Endothelial cell (in vitro differentiated cells): ENCODE measurements at places on chromosomes 4 and X. TPM values are rescaled to one million over a fixed set of nuclear protein-coding genes. Genes with fewer than 3 reads are reported as not detected.

DNAAF6 gene
- total RNA-seq: 1.2 TPM

NXF2B gene
- 1.5 TPM for total RNA-seq

CCDC149 gene
- total RNA-seq: 4.0 TPM

LDOC1 gene
- total RNA-seq: 38.1 TPM

ANKRD37 gene
- total RNA-seq: 2.6 TPM

HSD17B13 gene
- total RNA-seq: not detected

SLC9A6 gene
- total RNA-seq: 12.2 TPM

MAGEA2 gene
- total RNA-seq: 3.5 TPM

ADGRG2 gene
- total RNA-seq: not detected

IL15 gene
- total RNA-seq: 8.8 TPM

NDNF gene
- total RNA-seq: 33.3 TPM

SH3RF1 gene
- 23.5 TPM for total RNA-seq

GJB1 gene
- total RNA-seq: not detected

ITGB1BP2 gene
- total RNA-seq: 2.8 TPM

TEX13B gene
- total RNA-seq: not detected

POLR2B gene
- total RNA-seq: 95.5 TPM

GRCh38 chr4:103915224-103915869 lies 195.6 kb upstream of the TACR3 start:
- DNase-seq: no peak
- H3K27me3 ChIP-seq: no peaks in the 10 kb centered on the region
- H3K36me3 ChIP-seq: no peaks in the 10 kb centered on the region
- no peak overlapping the region for H3K27ac ChIP-seq

DNA sequence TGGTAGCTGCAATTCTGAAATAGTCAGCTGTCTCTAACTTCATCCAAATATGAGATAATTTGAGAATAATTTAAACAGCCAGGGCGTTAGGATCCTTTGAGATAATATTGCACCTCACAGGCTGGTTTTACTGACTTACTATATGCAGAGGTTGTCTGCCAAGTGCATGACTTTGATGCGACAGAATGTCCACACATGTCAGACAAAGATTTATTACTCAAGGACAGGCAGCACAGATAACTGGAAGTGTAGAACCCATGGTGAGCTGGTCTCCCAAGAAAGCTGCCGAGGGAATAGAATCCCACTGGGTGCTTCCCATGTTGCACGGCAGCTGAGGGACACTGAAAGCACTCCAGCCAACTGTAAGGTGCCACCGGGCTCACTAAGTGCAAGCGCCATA lies 166.2 kb upstream of the GALNTL6 start:
- peaks cover 1% of the 10 kb centered on the region for H3K27me3 ChIP-seq
- H3K4me1 ChIP-seq: no peaks in the 10 kb centered on the region
- H3K27ac ChIP-seq: no peak overlapping the region

GRCh38 chr4:77358315-77358928 lies 201.4 kb downstream of the CCNG2 start:
- H3K27ac ChIP-seq: no peak overlapping the region
- H3K36me3 ChIP-seq: no peaks in the 10 kb centered on the region
- no peaks in the 10 kb centered on the region for H3K27me3 ChIP-seq
- H3K4me3 ChIP-seq: no peak overlapping the region
- peak; percentile 36 for DNase-seq

DNA sequence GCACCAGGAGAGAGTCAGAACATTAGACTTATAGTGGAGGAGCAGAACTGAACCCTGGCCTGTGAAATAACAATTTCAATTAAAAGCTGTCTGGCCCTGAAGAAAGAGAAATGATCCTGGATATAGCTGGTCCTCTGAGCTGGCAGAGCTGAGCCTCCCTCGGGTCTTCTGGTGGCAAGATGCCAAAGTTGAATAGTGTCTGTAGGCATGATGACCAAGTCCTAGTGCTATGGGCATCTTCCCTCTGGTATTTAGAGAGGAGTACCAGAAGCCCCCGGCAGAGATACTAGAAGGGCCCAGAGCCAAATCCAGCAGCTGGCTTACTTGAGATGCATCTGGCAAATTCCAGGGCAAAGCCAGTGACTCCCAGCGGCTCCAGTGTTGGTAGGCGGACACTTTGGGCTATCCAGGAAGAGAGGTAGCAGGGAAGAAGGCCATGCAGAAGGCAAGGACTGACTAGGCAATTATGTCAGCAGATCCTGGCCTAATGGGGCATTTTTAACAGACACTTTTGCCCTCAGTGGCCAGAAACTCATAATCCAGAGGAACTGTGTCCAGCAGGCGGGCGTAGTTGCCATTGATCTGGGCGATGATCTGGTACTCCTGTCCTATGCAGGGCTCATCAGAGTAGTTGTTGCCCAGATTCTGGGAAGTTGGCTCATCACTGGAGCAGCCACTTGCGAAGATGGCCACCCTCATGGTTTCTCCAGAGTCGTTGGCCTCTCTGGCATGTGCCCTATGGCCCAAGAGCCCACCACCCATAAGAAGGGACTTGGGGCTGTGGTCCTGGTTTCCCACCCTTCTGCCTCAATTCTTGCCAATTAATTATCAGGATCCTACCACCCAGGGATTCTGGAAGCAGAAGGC lies 17.9 kb downstream of the VSIG4 start:
- peaks cover 3% of the 10 kb centered on the region for H3K36me3 ChIP-seq
- peaks cover 4% of the 10 kb centered on the region for H3K27me3 ChIP-seq
- H3K27ac ChIP-seq: no peak overlapping the region
- no peak for DNase-seq
- H3K4me3 ChIP-seq: no peak overlapping the region

DNA sequence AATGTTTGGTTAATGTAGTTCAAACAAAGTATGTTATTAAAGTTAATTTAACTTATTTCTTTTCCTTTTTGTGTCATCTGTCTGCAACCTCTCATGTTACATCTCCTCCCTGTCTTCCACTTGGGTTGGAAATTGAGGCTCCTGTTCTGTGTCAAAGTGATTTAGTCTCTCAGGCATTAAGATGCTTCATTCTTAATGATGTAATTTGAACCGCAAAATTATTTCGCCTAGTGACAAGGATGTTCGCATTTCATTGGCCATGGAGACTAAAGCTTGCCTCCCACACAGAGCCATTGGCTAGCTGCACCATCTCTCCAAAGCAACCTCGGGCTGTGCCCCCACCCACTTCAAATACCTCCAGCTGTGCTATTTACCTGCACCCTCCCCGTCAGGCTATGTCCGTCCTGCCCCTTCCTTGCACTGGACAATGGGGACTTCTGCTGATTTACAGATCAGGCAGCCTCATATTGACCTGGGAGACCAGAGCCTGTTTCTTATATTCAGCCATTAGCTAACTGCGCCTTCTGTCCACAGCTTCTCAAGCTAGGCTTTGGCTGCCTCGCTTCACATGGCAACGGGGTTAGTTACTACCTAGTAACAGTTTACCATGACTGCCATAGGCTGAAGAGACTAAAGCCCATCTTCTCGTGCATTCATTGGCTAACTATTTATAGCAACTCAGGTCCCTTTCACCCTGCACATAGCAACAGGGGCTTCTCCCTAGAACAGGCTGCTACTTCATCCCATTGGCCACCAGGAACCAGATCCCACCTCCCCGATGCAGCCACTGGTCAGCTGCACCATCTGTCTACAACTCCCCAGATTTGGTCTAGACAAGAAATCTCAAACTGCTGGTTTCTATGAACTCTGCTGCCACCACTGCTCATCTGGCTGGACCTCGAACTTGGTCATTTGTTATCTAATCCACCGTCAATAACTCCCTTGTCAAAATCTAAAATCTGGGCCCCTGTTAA lies 8.6 kb upstream of the ZNF157 start:
- H3K27ac ChIP-seq: peak overlapping the region; percentile 96
- H3K4me1 ChIP-seq: peaks cover 10% of the 10 kb centered on the region
- H3K27me3 ChIP-seq: peaks cover 3% of the 10 kb centered on the region
- H3K4me3 ChIP-seq: peak overlapping the region; percentile 84
- H3K36me3 ChIP-seq: no peaks in the 10 kb centered on the region

DNA sequence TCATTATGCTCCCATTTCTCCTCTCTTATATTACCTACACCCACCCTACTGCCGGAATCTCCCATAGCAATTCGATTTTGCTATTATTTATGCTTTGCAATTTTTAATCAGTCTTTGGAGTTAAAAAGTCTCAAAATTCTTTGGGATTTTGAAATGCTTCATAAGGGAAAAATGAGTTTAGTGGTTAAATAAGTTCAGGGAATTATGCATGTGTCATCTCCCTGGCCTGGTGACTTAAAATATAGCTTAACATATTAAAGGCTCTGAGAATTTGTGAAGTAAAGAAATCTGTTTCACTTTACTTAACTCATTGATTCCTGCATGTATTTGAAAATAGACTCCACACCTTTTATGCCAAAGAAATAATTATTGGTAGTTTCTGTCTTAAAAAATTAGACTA lies 185.1 kb upstream of the DIPK2B start:
- peaks cover 1% of the 10 kb centered on the region for H3K27me3 ChIP-seq
- H3K4me3 ChIP-seq: no peak overlapping the region
- no peaks in the 10 kb centered on the region for H3K4me1 ChIP-seq
- no peak for DNase-seq
- no peak overlapping the region for H3K27ac ChIP-seq

GRCh38 chrX:81168391-81168790 lies 33.3 kb downstream of the HMGN5 start:
- H3K36me3 ChIP-seq: no peaks in the 10 kb centered on the region
- H3K27ac ChIP-seq: no peak overlapping the region
- H3K4me1 ChIP-seq: no peaks in the 10 kb centered on the region
- no peak overlapping the region for H3K4me3 ChIP-seq
- DNase-seq: no peak

DNA sequence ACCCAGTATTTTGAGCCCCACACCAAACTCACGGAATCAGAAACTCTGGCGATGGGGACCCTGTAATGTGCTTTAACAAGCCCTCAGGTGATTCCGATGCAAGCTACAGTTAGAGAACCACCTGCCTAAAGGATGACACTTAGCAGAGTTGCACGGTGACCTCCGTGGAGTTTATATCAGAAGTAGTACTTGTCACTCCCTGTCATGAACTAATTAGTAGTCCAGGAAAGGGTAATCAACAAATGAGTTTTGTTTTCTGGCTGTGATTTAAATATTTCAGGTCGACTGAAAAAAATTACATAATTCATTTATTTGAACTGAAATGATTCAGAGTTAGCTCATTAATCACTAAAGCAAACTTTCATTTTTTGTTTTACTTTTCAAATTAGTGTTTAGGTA lies 56.4 kb downstream of the TMA16 start:
- DNase-seq: no peak
- H3K4me1 ChIP-seq: no peaks in the 10 kb centered on the region
- H3K27me3 ChIP-seq: peaks cover 2% of the 10 kb centered on the region
- no peak overlapping the region for H3K27ac ChIP-seq
- H3K4me3 ChIP-seq: no peak overlapping the region
- no peaks in the 10 kb centered on the region for H3K36me3 ChIP-seq

- H3K4me3 ChIP-seq: no peak overlapping the region
- H3K4me1 ChIP-seq: no peaks in the 10 kb centered on the region
- no peak overlapping the region for H3K27ac ChIP-seq
Measured at GRCh38 chrX:32749070-32749469, 462.3 kb downstream of the DMD start.

DNA sequence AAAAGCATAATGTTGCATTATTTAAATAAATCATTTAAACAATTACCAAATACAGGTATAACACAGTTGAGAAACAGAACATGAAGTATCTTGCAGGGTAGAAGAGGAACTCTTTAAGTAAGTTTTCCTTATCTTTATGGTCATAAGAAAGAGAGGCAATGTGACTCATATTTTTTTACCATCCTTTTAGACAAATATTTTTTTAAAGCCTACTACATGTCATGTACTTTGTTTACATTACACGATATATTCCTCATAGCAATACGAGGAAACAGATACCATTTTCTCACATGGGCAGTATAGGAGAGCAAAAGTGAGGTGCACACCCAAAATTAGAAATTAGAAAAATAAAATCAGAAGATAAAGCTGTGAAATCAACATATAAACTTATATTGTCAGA lies 49.3 kb upstream of the EPHA5 start:
- H3K27me3 ChIP-seq: peaks cover 2% of the 10 kb centered on the region
- no peaks in the 10 kb centered on the region for H3K36me3 ChIP-seq
- no peaks in the 10 kb centered on the region for H3K4me1 ChIP-seq
- DNase-seq: no peak
- H3K4me3 ChIP-seq: no peak overlapping the region
- no peak overlapping the region for H3K27ac ChIP-seq

GRCh38 chr4:122500852-122501501 lies 44.5 kb upstream of the IL2 start:
- no peak overlapping the region for H3K4me3 ChIP-seq
- no peaks in the 10 kb centered on the region for H3K4me1 ChIP-seq
- DNase-seq: no peak
- no peaks in the 10 kb centered on the region for H3K36me3 ChIP-seq

DNA sequence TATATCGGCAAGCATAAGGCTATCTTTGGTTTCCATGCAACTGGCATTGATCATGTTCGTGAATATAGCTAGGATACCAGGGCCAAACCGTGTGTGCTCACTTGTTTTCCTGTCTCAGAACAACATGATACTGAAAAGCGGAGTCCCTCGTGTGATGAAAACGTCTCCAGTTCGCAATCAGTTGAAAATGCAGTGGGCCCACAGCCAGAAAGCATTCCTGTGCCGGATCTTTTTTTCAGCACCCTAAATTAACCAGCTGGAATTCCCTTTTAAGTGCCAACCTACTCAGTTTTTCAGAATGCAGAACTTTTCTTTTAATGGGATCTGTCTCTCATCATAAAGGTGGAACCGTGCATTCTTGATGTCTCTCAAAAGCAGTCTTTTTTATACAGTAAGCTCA lies 130.8 kb upstream of the FRG1 start:
- no peak overlapping the region for H3K4me3 ChIP-seq
- no peak for DNase-seq
- peak overlapping the region; percentile 39 for H3K27ac ChIP-seq
- H3K36me3 ChIP-seq: no peaks in the 10 kb centered on the region
- no peaks in the 10 kb centered on the region for H3K27me3 ChIP-seq

DNA sequence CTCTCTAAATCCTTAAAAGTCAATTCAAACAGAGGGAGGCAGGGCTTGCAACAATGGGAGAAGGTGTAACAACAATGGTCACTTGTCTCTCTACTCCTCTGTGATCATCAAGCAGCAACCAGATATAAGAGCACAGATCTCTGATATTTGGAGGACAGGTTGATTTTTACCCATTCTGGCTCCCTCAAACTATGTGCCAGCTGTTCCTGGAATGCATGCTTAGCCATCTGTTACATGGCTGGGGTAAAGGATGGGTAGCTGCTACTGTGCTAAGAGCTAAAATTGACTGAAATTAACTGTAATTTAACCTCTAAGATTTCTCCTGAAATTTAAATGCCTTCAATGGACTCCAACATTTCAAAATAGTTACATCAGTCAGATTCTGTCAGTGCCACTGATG lies 1459.9 kb downstream of the PCDH7 start:
- H3K27me3 ChIP-seq: peaks cover 2% of the 10 kb centered on the region
- H3K4me3 ChIP-seq: no peak overlapping the region
- no peak for DNase-seq
- H3K36me3 ChIP-seq: no peaks in the 10 kb centered on the region
- peaks cover 5% of the 10 kb centered on the region for H3K4me1 ChIP-seq

DNA sequence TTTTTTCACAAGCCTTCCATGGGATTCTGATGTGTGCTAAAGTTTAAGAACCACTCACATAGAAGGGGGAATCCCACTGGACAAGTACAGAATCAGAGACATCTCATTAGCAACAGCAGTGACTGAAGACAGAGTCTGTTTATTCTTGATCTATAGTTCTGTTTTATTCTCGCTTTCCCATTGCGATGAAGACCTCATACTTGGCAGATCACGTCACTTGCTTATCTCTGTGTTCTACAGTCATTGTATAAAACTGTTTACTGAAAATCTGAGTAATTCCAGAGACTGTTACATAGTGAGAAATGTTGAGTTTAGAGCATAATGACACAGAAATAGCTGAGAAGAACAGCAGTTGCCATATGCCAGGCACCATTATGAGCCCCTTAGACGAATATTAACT lies 185.5 kb downstream of the PTTG2 start:
- DNase-seq: no peak
- H3K4me1 ChIP-seq: peaks cover 10% of the 10 kb centered on the region
- no peaks in the 10 kb centered on the region for H3K27me3 ChIP-seq
- H3K27ac ChIP-seq: no peak overlapping the region
- H3K4me3 ChIP-seq: no peak overlapping the region
